ENCODE measurements at places on chromosomes 11 and 22.

DNA sequence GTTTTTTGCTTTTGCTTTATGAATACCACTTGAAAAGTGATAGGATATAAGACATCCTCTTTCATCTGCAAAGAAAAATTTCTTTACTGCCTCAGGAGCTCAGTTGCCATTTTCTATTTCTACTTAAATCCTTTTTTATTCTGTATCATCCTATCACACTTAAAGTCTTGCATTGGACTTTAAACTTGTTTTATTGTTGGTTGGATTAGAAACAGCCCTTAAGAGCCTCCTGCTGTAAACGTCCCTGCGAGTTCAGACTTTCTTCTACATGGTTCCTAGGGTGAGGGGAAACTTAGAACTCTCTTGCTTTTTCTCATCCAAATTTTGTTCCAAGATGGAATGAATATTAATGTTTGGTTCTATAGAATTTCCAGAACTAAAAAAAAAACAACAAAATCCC, 234.3 kb downstream of the JRKL start:
- no peak for DNase-seq

DNA sequence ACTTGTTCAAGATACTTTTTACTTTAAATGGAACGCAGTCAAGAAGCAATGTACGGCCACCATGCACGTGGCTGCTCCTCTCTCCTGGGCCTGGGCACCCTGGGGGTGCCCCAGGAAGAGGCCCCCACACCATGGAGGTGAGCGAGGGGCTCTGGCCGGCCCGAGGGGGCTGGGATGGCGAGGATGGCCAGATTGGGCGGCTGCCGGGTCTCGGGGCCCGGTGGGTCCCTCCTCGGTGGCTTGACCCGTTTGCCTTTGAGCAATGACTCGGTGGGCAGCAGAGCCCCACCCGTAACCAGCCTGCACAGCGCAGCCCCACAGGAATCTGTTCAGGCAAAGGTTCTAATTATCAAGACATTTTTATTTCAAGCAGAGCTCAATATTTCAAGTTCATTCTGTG, 167.4 kb downstream of the BRD1 start:
- DNase-seq = no peak

- DNase-seq = peak; percentile 17
Observed at GRCh38 chr11:944711-945470, 19.2 kb downstream of the AP2A2 start.

DNA sequence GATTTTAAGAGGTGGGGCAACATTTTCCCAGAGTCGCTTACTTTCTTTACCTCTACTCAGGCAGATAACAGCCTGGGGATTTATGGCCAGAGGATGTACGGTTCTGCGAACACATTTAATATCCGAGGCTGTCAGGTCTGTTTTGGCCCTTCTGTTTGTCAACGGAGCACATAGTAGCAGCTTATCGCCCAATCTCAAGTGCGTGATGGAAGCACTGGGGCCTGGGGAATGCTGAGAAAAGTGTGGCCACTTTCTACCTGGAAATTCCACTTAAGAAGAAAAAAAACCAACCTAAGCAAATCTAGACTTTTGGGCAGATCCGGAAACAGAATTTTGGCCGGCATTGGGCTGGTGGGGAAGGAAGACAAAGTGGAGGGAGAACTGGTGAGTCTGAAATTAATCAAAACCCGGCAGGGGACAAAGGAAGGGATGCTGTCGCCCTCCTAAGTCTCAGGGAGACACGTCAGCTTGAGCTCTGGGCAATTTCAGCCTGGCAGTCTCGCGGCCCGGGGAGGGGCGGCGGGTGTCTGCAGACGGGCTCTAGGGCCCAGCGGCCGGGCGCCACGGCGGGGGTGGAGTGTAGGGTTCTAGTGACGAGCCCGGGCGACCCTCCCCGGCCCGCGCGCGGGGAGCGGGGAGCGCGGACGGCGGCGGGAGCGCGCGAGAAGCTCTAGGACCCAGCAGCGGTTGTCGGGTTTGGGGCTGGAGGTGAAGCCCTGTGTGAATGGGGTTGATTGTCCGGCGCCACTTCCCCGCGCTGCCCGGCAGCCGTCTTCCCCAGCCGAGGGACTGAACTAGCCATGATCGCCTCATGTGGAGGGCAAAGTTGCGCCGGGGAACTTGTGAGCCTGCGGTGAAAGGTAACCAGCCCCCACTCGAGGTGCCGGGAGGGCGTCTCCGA, at the start of gene AMOTL1:
TSS of gene AMOTL1 (plus strand) at position 656 of the 901 bp plus-strand sequence. CDS start at position 812, 156 bp downstream.
- peak; percentile 75 for DNase-seq

- no peak for DNase-seq
Observed at GRCh38 chr22:46942799-46943785, 180.6 kb downstream of the TBC1D22A start.

GRCh38 chr22:28791124-28791523, 9.2 kb downstream of the XBP1 start:
- no peak for DNase-seq

DNA sequence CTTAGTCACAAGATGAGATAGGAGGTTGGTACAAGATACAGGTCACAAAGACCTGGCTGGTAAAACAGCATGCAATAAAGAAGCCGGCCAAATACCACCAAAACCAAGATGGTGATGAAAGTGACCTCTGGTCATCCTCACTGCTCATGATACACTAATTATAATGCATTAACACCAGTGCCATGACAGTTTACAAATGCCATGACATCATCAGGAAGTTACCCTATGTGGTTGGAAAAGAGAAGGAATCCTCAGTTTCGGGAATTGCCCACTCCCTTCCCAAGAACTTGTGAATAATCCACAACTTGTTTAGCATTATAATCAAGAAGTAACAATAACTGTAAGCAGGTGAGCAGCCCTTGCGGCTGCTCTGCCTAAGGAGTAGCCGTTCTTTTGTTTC, 408.5 kb upstream of the RAG2 start:
- no peak for DNase-seq

DNA sequence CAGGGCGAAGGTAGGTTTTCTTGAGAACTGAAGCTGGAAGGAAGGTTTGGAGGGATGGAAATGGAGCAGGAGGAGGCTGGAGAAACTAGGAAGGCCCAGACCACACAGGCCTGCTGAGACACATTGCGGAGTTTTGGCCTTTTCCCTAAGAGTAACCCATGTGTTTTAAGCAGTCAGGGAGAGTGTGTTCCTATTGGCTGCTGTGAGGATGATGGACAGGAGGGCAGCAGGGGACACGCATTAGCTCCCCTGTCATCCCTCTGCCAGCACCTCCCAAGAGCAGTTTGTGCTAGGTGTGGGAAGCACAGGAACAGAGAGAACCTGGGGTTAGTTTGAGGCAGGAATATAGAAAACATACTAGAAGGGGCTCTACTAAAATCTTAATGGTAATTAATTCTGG, 842.1 kb downstream of the TBC1D22A start:
- no peak for DNase-seq

DNA sequence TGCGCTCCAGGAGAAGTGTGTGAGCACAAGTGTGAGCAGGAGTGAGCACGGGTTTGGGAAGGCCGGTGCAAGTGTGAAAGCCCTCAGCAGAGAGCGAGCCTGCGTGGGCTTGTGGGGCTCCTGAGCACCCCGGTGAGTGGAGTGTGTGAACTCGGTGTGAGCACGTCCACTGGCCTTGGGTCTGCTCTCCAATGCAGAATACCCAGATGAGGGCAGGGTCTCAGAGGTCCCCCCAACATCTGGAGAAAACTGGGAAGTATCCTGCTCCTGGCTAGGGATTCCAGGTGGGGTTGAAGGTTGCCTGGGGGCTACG, 1.2 kb downstream of the ESRRA start:
- no peak for DNase-seq

GRCh38 chr11:13594044-13594443, 74.4 kb upstream of the FAR1 start:
- no peak for DNase-seq

- no peak for DNase-seq
Observed at GRCh38 chr22:45554040-45554406, 51.3 kb downstream of the FBLN1 start.

Measured in fibroblast of the conjunctiva (primary cell).